ENCODE measurements at places on chromosomes 7 and 10.
A peak's percentile ranks its signal among the peaks of the same experiment; 100 is the strongest.

DNA sequence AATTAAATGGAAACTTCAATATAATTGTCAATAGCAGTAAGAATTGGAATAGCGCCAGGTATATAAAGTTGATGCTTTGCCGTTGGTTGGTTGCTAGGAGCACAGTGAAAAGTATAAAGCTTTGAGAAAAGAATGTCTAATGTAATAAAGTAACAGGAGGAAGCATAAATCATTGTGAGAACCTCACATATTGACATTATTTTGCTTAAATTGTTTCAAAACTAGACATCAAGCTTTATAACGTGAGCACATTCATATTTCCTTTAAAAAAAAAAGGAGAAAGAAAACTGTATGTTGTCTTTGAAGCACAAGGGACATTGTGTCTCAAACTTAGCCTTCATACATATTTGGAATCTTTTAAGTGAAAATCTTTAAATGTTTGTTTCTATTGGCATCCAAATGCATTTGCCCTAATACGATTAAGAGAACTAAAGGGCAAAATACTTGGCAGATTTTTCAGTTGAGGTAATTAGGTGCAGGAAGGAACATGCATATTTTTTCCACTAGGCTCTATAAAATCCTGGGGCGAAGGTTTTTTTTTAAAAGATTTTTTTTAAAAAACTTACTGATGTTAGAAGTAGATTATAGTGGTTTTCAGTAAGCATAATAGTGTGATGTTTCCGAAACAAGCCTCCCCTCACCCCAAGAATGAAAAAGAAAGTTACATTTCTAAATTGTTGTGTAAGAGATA, 92.4 kb downstream of the ARID5B start:
- DNase-seq: no peak

GRCh38 chr7:96342049-96342448, 20.2 kb upstream of the SLC25A13 start:
- DNase-seq: no peak

DNA sequence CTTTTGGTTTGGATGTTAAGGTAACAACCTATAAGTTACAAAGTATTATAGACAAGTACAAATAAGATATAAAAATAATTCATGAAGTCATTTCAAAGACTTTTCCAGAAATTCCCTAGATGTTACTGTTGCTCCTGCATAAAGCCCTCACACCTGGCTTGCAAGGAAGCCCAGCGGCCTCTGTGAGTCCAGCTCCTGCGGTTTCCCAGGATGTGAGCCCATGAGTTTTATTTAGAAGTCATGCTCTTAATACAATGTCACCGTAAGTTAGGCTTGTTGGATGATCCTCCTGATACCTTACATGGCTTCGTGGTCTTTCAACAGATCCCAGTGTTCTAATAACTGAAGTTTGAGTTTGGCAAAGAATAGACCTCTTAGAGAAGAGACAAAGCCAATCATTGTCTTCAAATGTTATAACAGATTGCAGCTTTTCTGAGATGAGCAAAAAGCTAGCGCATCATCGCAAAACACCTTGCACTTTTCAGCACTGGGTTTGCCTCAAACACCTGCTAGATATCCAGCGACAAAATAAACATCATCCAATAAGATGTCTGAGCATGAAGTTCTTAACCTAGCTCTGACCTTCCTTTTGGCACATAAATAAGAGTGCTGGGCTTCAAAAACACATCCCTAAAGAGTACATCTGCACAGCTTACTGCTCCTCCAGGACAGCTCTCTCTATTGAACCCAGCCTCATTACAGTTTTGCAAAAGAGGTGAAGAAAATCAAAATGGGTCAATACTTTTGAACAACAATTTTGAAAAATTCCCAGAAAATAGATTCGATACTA, 3.6 kb downstream of the FAM171A1 start:
- no peak for DNase-seq

GRCh38 chr10:44935201-44935965, 24.2 kb upstream of the RASSF4 start:
- no peak for DNase-seq

GRCh38 chr10:102713539-102713813, 721 bp downstream of the ARL3 start:
- peak; percentile 31 for DNase-seq

DNA sequence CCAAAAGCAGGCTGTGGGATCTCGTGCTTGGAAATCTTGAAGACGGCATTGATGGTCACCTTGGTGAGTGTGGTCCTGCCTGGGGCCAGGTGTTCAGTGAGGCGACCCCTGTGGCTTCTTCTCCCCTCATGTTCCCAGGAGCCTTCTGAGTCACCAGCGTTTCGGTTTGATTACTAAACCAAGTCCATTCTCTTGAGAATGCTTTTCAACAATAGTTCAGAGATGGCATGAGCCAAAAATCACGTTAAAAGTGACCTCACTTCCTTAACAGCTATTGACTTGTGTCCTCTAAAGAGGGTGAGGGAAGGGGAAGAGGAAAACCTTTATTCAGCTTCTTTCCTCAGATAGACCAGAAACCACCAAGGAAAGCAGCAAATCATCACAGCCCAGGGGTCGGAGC, 315.2 kb downstream of the GATA3 start:
- no peak for DNase-seq

GRCh38 chr7:140358412-140359051, 39.8 kb downstream of the SLC37A3 start:
- DNase-seq: no peak

DNA sequence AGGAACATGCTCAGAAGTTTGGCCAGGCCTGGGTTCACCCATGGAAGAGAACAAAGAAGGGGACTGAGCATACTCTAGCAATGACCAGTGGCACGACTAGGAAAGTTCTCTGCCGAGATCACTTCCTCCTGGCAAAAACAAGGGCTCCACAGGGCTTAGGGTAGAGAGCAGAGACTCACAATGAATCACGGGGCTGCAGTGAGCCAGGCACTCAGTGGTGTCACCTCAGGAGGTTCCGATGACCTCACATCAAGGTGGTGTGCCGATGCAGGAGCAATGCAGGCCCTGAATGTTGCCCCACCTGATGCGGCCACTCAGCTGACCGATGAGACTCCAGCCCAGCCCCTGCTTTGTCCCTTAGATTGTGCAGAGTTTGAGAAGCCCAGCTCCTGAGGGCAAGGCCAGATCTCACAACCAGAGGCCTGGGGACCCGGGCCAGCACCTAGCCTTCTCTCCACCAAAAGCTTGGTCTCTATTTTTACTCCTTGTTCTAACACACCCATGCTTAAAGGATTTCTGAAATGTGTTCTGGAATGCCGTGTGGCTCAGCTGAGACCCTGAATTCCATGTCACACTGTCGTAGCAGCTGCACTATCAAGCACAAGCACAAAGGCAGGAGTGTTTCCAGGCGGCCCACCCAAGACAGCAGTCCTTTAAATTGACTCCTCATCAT, 60.9 kb downstream of the COBL start:
- no peak for DNase-seq

GRCh38 chr7:73351447-73352167, 23.6 kb downstream of the FKBP6 start:
- no peak for DNase-seq

GRCh38 chr10:61775111-61775510, 112.4 kb downstream of the CABCOCO1 start:
- DNase-seq: no peak

GRCh38 chr7:80960244-80960795, 41.5 kb upstream of the SEMA3C start:
- no peak for DNase-seq

DNA sequence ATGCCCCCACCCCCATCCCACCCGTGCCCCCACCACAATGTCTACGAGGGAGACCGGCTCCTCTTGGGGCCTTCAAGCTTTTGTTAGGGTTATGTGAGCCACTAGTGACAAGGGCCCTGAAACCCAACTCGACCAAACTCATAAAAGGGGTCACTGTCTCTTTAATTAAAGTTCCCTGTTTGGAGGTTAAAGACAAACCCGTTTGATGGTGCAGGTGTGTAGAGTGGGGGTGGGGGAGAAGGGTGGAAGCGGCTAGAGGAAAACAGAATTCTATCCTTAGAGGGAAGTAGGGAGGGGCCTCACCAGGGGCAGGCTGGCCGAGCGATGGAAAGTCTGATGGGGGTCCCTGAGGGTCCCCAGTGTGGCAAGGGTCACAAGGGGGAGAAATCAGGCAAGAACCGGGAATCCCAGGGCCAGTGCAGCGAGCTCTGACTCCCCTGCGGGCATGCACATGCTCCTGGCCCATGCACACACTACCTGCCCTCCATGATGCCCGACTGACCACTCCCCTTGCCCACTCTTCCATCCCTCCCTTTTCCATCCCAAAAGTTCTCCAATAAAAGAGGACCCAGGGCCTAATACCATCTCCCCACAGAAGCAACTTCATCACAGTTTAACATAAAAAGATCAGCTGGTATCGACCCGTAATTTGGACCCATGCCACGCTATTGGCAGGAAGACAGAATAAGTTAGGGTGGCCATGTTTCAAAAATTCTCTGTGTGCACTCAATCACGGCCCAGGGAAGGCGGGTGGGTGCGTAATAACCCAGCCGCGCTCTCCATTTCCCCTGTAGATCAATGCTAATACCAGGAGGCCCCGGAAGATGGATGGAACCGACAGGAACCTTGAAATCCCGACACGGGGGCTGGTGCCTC, 35.9 kb upstream of the SLF2 start:
- no peak for DNase-seq

GRCh38 chr7:105854498-105854897, 21.9 kb downstream of the ATXN7L1 start:
- DNase-seq: no peak

GRCh38 chr7:55593515-55594318, 21.4 kb upstream of the VOPP1 start:
- DNase-seq: peak; percentile 52

DNA sequence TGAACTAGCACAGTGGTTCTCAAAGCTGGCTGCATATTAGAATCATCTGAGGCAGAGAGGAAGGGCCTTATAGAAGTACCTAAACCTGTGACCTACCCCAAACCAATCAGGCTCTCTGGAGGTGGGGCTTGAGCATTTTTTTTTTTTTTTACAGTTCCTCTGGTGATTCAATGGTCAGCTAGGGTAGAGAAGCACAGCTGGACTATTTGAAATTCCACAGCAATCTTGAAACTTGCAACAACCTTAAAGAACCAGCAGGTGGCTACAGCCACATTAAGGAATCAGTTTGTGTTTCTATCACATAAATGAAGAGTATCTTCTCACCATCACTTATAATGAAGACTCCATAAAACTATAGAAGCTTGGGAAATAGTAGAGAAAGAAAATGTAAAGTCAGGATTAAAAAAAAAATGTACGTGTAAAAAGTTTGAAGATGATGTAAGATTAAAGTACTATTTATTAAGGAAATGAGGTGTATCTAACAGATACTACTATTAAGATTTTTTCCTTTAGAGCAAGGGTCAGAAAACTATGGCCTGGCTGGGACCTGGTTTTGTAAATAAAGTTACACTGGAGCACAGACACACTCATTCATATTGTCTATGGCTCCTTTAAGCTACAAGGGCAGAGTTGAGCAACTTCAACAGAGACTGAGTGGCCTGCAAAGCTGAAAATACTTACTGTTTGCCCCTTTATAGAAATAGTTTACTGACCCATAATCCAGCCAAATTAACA, 3.8 kb downstream of the RTKN2 start:
- DNase-seq: no peak

DNA sequence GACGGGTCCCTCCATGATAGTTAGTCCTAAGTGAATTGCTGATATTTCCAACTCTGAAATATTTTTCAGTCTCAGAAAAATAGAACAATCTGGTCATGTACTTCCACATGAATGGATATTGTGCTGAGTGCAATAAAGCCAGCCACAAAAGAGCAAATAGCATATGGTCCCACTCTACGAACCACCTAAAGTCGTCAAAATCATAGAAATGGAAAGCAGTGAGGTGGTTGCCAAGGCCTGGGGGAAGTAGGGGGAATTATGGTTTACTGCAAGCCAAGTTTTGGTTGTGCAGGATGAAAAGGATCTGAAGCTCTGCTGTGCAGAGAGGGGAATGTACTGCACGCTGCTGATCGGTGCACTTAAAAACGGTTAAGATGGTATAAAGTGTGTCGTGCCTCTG, 313.8 kb upstream of the ADARB2 start:
- no peak for DNase-seq

- DNase-seq: no peak
These were observed 32.1 kb upstream of the RHEB start for GRCh38 chr7:151551820-151552219.

GRCh38 chr7:12139416-12139815, 71.7 kb upstream of the TMEM106B start:
- DNase-seq: no peak

- DNase-seq: no peak
These were observed 92.6 kb downstream of the POLL start for GRCh38 chr10:101495324-101495925.

Data from stimulated activated CD4-positive, alpha-beta T cell treated with anti-CD3 and anti-CD28 coated beads, Interleukin-2, amount 100 ng/mL, for 4 hours (primary cell).